ENCODE measurements at places on chromosomes 4 and X. TPM values are rescaled to one million over a fixed set of nuclear protein-coding genes. Genes with fewer than 3 reads are reported as not detected.

Gene STATH
- polyA plus RNA-seq: 0.36 TPM

DNA sequence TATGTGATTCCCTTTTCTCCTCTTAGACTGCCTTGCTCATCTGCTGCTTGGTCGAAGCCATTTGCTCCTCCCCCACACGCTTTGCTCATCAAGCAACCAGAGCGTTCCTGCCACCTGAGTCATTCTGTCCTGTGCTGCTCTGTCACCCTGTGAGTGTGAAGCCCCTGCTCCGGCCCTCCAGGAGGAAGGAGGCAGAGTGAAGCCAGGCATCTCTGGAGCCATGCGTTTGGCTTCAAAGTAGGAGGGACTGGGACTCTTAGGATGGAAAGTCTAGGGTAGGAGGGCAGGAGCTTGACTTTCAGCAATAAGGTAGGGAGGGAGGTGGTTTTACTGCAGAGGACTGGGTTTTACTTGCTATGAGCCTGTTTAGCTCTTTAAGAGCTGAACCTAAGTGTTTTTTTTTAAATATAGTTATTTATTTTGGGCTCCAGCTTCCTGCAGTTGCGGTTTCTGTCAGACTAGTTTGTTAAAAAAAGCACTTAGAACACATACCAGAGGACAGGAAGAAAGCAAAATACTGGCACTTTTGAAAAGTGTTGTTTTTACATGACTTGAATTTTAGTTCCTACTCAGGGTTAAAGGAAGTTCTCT is 63.6 kb downstream of the SPINK2 start:
- DNase-seq: no peak

DNA sequence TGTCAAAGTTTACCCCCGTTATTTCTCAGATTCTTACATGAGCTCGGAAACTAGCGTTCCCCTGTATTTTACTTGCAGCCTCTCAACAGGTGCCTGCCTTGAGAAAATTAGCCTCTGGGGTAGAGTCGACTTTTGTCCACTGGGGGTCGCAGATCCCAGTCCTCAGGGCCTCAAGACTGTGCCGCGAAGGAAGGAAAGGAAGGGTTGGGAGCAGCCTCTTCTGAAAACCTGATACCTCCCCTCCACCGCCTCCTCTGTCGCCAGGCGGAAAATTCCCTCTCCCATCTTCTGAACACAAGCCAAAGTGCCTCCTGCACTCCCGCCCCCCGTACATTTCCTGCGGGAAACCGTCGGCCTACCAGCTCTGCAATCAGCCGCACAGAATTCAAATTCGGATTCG is 44.4 kb upstream of the TMSB15B start:
- peak; percentile 67 for DNase-seq

GRCh38 chr4:70734168-70734954 is 12.6 kb downstream of the RUFY3 start:
- DNase-seq: no peak

DNA sequence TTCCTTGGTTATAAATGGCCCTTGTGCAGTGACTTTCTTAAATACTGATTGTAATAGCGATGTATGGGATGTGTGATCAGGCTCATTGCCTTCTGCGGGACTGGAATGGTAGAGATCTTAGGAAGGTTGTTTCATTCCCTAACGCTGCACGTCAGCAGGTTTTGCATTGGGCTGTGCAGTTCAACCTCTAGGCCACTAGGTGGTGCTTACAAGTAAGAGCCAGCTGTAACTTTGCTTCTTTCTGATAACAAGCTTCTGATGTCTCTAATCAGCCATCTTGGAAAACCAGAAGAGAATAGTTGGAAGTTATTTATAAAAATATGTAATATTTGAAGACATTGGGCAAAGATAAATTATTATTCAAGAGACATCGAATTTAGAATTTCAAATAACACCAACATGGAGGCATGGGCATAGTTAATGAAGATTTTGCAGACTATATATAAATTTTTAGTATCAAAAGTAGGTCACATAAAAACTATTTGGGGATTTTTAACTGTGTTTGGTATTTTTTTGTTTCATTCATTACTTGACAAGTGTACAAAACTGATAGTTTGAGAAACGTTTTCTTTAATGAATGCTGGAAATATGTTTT is 339.7 kb upstream of the PCDH7 start:
- DNase-seq: no peak

GRCh38 chr4:95129821-95130311 is 372.1 kb downstream of the BMPR1B start:
- DNase-seq: no peak

Gene ADH1C
- polyA plus RNA-seq: 88.0 TPM

Gene IQSEC2
- polyA plus RNA-seq: 12.9 TPM

Gene CFP
- polyA plus RNA-seq: 0.68 TPM

DNA sequence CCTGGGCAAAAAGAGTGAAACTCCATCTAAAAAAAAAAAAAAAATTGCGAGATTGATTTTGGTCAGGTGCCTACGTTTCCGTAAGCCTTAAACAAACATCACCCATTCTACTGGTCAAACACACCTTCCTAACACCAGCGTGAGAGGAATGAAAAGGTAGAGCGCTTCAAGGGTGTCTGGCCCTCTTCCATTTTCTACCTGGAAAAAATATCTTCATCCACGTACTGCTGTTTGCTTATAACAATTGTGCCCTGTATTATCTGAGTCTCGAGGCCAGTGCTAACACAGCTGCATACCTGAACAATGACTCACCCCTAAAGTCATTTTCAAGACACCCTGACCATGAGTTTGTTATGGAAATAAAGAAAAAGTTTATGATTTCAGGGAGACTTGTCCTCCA is 13.9 kb downstream of the TMSB4X start:
- DNase-seq: no peak

DNA sequence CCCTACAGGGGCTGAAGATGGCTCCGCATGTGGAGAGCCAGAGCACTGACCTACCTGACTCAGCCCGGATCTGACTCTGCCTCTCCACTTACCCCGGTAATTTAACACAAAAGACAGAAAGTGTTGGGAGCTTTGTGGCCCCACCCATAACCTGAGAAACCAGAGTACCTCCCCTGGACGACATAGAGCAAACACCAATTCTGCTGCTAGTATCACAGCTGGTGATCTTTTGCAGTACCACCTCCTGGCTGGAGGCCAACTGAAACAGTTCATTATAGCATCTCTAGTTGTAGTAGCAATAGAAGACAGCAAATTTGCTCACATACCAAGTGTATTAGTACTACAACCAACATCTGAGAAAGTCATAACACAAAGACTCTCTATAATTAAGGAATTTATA is 443.9 kb downstream of the KLHL4 start:
- DNase-seq: no peak

DNA sequence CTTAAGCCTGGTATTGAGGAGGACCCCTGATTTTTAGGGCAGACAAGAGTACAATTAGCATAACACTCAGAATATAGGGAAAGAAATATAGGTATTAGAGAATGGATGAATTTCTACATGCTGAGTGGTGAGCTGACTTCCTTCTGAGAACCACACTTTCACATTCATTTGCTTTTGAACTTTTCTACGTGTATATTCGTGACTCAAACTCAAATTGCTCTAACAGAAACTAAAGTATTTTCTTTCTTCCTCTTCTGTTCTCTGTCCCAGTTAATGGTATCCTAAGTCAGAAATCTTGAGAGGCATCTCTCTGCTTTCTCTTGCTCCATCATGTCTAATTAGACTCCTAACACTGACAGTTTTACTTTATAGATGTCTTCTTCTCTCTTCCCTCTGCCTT is 103.2 kb upstream of the CITED1 start:
- DNase-seq: no peak

- no peak for DNase-seq
These were observed 1.1 kb upstream of the TBC1D14 start for GRCh38 chr4:6908432-6909112.

DNA sequence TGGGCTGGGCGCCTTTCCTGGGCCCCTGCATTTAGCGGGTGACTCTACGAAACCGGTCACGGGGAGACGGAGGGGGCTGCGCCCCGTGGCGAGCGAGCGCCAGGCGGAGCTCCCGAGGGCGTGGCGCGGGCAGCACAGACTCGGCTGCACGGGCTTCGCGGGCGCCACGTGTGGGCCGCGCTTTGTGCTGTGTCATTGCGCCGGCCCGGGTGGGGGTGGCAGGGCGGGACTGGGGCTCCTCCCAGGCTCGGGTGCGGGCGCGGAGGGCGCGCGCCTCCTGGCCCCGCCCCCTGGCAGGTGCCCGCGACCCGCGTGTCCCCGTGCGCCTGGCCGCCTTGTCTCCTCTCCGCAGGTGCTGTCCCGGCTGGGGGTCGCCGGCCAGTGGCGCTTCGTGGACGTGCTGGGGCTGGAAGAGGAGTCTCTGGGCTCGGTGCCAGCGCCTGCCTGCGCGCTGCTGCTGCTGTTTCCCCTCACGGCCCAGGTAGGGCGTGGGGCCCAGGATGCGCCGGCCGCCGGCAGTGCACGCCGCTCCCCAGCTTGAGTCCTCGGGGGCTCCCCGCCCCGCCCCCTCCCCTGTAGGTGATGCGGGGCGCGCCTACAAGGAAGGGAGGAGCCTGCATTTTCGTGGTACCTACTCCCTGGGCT is 651 bp downstream of the UCHL1 start:
- DNase-seq: no peak

- DNase-seq: no peak
These were observed 21.0 kb upstream of the TBC1D14 start for GRCh38 chr4:6888506-6889071.

DNA sequence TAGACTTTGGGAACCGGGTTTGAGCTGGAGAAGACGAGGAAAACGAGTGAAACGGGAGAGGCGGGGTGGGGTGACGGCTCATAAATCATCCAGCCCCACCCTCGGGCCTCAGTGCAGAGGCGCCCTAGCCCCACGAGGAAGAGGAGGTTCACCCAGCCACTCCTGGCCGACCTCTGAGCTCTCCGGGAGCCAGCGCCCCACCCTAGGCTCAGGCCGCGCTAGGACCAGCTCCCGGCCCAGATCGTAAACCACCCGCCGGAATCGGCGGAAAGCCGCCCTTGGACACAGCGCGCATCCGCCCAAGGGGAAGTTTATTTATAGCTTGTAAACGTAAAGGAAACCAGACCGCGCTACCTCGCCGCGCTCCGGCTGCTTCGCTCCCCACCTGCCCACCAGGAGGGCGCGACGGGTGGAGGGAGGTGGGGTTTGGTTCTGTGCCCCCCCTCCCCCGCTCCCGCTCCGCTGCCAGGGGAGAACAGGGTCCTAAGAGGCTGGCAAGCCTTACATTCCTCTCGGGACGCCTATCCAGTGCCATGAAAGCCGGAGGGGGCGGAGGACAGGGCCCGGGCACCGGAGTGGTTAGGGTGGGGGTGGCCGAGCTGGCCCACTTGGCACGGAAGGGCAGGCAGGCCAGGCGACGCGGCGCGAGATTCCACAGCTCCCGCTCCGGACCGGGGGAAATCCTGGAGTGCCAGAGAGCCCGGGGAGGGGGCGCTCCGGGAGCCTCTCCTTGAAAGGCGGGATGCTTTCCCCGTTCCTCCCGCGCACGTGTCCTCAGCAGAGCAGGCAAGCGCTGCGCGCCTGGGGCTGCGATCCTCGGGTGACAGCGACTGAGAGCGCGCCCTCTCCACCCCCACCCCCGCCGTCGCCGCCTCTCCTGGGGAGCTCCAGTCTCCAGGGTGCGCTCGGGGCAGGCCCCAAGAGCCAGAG is 84.2 kb downstream of the BCOR start:
- DNase-seq: no peak

DNA sequence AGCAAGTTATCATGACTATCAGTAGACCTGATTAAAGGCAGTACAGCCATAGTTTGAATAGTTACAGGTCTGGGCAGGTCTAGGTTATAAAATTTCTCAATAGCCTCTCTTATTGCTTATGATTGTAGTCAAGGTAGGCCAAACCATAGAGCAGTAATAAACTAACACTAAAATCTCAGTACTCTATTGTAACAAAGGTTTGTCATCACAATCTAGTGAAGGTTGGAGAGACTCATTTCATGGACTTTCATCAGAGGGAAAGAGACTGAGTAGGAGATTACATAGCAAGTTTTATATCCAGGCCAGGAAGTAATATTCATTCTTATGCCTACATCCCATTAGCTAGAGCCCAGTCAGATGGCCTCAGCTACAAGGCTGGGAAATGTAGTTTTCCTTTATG is 141.0 kb downstream of the ASB9 start:
- no peak for DNase-seq

Gene SFRP2
- polyA plus RNA-seq: 15.4 TPM

- no peak for DNase-seq
These were observed 18.5 kb upstream of the RBM47 start for GRCh38 chr4:40648131-40648530.

GRCh38 chr4:54712206-54712605 is 54.4 kb downstream of the KIT start:
- no peak for DNase-seq

Gene GEMIN8
- polyA plus RNA-seq: 33.1 TPM

GRCh38 chrX:70013466-70014381 is 36.0 kb downstream of the AWAT2 start:
- no peak for DNase-seq

Gene ADAM29
- not detected for polyA plus RNA-seq

DNA sequence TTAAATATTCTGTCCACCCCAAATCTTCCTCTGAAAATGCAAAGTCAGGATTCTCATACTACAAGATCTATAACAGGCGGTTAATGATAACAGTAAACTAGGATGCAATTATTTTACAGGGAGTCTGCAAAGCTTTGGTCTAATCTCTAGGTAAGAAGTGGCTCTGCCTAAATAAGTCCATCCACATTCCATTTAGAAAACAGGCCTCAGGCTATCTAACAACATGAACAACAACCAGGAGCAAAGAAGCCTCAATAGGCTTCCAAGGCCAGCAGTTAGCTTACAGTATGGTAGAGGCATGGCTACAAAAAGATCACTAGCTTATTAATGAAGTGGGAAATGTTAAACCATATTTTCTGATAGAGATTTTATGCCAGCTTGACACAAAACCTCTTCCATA is 6.4 kb downstream of the MAB21L2 start:
- no peak for DNase-seq

DNA sequence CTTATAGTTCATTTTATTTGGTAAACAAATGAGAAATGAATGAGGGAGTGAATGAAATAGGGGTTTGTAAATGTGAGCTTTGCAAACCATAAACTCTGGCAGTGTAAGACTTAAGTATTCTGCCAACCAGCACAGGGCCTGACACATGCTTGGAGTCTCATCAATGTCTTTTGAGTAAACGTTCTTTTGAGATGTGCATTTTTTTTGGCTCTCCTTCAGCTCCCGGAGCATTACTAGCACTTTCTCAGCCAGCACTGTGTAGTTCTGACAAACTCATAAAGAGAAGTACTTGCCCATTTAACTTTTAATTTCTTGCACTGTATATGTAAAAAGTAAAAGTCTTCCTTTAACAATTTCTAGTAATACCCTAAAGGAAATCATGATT is 245.3 kb downstream of the HS3ST1 start:
- no peak for DNase-seq

- DNase-seq: no peak
These were observed 133.2 kb upstream of the ANXA3 start for GRCh38 chr4:78418406-78418805.

Gene MAOA
- polyA plus RNA-seq: 29.4 TPM
